ENCODE measurements at places on chromosomes 7 and 10.

- DNase-seq = peak; percentile 25
Observed at GRCh38 chr10:103241262-103242011, 4.2 kb upstream of the RPEL1 start.

- no peak for DNase-seq
Observed at GRCh38 chr7:27068259-27068658, 27.5 kb downstream of the HOXA1 start.

GRCh38 chr7:23383225-23383624 is 84.1 kb downstream of the MALSU1 start:
- DNase-seq = no peak

DNA sequence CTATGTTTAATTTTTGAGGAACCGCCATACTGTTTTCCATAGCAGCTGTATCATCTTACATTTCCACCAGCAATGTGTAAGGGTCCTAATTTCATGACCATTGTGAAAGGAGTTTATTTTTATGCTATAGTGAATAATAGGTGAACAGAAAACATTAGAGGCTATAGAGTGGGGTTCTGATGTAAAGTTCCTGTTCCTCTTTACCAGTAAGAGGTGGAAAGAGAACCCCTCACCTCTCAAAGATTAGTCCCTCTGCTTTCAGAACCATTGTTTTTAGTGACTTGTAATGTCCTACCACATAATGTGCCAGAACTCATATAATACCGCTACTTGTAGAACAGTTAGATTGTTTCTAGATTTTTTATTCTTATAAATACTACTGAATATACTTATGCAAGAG is 34.2 kb downstream of the SUFU start:
- DNase-seq = no peak

DNA sequence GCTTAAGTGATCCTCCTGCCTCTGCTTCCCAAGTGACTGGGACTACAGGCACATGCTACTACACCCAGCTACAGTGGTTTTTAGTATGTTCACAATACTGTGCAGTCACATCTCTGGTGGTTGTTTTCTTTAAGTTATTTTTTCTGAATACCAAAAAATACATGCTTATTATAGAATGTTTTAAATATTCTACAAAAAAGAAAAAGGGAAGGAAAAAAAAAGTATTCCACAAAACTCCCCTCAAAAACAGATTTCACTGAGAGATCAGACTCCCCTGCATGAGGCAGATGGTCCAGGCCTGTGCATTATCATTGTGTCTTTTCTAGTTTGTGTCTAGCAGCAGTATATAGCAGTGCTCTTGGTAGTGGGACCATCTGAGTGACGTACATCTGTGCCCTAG is 36.8 kb downstream of the OGDH start:
- DNase-seq = no peak

DNA sequence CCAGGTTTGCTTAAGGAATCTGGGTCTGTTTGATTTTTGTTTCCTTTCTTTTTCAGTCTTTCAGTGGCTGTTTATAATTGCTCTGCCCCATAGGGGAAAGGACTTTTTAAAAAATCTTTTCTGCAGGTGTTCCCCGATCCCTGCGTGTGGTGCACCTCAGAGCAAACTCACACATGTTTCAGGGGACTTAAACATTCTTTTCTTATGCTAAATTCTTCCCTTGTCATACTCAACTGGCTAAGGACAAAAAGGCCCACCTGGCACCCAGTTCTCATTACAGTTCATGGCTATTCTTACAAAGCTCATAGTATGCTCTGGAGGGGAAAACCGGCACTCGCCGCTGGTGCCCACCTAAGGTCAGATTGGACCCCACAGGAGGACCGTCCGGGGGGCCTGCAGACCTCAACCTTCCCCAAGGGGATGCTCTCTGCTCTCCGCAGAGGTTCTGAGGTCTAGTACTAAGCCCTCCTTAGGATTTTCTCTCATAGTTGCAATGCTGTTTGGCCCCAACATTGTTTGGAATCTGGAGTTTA is 220.3 kb downstream of the HGF start:
- DNase-seq = no peak

- DNase-seq = no peak
Observed at GRCh38 chr10:100522107-100522801, 2.6 kb upstream of the SEC31B start.

DNA sequence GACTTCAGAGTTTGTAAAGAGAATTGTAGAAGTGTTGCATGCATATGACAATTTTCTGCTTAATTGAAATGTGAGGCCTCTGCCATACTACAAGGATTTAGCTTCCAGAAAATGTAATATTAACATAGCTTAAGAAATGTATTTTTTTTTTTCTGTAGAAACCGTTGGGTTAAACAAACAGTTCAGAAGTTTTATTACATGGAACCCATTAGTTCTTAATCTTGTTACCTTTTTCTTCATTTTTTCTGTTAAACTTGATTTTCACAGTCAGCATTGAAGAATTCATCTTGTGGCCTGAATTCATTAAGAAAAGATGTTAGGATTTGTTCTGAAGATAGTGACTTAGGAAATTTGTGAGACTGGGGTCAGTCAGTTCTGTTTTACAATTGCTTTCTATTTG is 4.9 kb downstream of the PTEN start:
- no peak for DNase-seq

DNA sequence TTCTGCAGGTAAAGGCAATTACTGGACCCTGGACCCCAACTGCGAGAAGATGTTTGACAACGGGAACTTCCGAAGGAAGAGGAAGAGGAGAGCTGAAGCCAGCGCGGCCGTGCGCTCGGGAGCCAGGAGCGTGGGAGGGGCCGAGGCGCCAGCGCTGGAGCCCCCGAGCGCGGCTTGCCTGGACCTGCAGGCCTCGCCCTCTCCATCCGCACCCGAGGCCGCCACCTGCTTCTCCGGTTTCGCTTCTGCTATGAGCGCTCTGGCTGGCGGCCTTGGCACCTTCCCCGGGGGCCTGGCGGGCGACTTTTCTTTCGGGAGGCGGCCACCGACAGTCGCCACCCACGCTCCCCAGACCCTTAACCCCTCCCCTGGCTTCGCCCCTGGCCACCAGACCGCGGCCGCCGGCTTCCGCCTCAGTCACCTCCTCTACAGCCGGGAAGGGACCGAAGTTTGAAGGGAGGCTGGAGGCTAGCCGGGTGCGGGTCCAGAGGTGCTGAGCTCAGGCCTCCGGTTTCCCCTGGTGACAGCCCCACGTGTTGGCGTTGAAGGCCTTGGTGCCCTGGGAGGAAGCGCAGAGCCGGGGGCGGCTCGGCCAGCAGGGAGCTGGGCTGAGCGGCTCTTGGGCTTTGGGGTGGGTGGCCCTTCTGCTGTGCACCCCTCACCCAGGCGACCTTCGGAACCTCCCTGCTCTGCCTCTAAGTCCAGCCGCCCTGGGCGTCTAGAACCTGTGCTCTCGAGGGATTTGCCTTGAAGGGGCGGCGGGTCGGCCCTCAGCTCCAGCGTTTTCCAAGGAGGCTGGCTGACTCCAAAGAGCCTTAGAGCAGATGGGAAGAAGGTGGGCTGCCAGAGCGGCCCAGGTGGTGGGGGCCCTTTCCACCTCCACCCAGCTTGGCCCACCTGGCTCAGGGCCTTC is 1.8 kb downstream of the FOXI2 start:
- no peak for DNase-seq

- DNase-seq = no peak
Observed at GRCh38 chr7:75040512-75040911, 33.1 kb downstream of the RCC1L start.

DNA sequence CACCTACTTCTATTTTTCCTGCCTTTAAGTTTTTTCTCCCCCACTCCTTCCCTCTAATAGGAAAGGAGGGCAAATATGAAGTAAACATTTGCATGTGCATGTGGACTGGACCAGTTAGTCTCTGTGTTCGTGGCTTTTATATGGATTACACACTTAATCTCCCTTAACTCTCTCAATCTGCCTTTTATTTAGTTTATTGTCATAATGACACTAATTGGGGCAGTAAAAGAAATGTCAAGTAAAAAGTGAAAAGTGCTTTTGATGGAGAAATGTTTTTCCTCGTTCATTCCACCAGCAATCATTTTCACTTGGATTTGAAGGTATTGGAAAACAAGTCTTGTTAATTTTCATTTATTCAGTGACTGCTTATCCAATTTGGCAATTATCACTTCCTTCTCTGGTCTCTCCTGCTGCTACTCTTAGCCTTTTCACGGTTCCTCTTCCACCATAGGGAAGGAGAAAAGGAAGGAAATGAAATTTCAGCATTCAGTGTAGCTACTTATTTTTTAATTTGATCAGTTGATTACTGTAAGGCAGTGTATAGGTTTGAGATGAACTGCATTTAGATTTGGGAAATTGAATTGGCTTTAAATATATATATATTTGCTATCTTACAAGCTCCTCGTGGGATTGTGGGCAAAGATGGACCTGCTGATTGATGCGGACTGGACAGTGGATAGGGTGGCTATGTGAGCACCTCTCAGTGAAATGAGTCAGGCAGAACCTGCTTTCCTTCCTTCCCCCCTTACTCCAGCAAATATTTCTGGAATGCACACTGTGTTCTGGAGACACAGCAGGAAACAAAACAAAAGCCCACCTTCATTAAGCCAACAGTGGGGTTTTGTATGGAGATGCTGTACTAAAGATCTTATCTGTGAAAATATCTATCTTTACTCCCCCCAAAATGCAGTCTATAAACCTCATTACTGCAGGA is 77.5 kb downstream of the LRRC4 start:
- no peak for DNase-seq

DNA sequence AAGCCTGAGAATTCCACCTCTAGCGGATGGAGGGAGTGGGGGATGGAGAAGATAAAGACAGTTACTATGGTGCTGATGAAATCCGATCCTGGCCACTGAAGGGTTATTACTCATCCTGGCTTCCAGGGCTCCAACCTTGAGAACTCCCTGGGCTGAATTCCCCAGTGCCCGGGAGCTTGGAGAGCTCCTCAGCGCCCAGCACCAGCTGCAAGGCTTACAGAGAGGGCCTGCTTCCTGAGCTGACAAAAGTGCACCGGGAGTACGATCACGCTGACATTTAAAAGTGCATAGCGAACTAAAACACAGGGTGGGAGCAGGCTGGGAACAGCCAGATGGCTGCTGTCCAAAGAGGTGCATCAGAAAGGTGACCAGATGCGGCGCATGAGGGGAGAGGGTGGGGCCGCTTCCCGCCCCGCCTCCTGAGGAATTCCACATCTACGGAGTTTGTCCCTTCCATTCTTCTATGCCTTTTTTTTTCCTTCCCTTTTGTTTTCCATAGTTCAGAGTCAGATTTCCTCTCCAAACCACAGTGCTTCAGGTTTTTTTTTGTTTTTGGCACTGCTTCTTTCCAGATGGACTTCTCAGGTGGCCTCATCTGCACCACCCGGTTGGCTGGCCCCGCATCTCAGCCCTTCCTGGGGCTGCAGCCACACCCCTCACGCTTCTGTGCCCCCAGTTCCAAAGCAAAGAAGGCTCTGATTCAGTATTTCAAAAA is 62.4 kb upstream of the MKRN1 start:
- peak; percentile 75 for DNase-seq

- no peak for DNase-seq
Observed at GRCh38 chr10:112376396-112376790, 2.5 kb downstream of the ACSL5 start.

DNA sequence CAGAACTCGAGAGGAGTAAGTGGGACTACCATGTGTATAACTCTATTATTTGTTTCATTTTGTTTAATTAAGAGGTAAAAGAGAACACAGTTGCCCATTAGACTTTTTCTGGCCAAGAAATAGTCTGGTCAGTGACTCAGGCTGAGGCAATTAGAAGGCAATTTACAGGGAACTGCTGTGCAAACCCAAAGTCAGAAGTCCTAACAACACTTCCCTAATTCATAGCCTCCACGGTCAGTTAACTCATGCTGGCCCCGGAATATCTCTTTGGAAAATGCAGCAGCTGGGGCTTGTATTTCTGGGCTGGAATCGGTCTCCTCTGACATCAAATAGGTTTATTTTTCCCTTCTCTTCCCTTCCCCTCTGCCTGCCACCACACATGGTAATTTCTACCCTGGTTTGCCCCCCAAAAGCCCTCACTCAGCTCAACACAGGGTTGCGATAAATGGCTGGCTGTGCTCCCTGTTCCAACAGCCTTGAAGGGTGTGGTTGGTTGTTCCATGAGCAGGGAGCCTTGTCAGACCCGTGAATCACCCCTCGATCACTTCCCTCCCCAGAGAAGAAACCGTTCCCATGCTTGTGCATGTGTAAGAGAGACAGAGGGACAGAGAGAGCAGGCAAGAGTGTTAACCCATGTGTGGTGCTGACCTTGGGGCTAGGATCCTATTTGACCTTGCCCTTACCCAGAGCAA is 5.3 kb downstream of the SH3PXD2A start:
- no peak for DNase-seq

DNA sequence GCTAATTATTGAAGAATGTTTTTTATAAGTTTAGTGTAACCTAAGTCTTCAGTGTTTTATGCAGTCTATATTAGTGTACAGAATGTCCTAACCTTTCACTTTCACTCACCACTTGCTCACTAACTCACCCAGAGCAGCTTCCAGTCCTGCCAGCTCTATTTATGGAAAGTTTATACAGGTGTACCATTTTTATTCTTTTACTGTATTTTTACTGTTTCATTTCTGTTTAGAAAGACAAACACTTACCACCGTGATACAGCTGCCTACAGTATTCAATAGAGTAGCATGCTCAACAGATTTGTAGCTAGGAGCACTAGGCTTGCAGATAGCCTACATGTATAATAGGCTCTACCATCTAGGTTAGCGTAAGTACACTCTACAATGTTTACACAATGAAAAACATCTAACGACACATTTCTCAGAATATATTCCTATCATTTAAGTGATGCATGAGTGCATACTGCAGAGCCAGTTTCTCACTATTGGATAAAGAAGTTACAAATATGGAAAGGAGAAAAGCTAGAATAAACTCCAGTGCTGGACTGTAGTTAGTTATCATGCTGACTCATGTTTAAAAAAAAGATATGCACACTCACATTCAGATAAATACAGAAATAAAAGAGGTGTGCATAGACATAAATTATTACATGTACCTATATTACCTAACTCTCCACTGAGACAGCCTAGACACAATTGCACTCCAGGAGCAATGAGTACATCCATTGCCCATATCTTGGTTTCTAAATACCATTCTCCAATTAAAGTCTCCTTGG is 30.4 kb downstream of the STEAP1B start:
- DNase-seq = peak; percentile 99
